ENCODE measurements at places on chromosomes 3 and 15.

GRCh38 chr3:142735462-142735861, 11.6 kb downstream of the TRPC1 start:
- no peak for DNase-seq

DNA sequence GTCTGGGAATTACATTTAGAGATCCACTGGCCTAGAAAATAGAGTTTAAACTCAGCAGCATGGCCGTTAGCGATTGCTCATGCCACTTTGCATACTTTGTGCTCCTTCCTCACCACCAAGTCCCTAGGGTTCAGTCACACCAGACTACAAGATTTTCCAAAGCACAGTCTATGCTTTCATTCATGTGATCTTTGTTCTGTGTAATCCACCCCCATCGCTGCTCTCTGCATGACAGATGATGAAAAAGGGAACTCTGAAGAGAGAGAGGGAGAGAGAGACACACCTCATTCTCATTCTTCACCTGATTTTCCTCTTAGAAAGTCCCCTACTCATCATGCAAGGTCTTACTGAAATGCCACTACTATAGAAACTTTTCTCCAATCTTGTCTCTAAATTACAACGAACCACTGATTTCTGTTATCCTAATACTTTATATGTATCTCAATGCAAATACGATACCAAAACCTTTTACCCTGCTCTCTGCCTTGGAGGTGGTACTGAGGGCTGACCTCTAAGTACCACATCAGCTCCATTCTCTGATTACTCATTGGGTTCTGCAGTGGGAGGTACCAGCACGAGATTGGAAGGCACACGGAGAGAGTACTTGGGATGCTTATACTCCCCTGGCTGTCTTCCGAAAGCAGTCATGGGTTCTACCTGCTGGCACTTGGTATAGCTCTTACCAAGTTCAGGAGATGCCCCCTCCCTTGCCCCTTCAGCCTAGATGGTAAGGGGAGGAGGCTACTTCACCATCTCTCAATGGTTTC, 1.1 kb upstream of the PARP15 start:
- DNase-seq = no peak

DNA sequence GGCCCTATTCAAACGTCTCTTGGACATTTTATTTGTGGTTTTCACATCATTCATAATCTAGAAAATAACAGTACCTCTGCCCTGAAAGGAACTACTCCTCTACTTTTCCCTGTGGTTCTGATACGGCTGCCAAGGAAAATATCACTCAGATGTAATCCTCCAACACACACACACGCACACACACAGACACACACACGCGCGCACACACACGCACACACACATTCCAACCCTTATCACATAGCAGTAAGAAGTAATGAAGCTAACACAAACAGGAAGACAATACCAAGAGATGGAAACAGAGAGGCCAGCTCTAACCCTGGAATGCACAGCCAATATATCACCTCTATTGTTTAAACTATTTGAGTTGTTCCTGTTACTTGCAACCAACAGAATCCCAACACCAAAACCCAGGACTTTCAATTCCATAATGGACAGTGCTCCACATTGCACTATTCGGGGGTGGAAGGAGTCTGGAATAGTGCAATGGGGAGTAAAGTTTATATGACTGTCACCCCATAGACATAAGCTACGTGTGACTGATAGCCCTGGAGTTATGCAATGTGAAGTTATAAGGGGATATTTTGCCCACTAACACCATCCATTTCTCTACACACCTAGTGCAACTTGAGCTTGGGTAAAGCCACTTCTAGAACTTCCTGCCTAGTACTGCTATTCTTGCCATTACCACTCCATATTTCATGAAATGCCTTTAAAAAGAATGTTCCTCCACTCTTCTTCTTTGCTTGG, 71.3 kb upstream of the FNDC3B start:
- no peak for DNase-seq

GRCh38 chr3:126270145-126270811, 86.9 kb downstream of the KLF15 start:
- peak; percentile 78 for DNase-seq

DNA sequence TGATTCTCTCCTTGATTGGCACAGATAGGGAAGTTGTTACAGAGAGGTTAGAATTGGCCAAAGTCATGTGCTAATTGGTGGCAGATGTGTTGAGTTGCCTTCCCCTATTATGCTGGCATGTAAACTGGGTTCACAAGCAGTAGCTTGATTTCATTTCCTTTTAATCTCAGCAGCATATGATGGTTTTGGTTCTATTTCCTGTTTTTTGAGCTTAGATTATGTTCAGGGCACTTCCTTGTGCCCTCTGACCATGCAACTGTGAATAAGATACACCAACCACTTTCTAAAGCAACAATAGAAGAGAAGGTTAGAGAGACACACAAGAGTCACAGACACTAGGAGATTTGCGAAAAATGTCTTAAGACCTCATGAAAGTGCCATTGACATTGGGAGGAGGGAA, 16.5 kb downstream of the HPS3 start:
- peak; percentile 86 for DNase-seq

DNA sequence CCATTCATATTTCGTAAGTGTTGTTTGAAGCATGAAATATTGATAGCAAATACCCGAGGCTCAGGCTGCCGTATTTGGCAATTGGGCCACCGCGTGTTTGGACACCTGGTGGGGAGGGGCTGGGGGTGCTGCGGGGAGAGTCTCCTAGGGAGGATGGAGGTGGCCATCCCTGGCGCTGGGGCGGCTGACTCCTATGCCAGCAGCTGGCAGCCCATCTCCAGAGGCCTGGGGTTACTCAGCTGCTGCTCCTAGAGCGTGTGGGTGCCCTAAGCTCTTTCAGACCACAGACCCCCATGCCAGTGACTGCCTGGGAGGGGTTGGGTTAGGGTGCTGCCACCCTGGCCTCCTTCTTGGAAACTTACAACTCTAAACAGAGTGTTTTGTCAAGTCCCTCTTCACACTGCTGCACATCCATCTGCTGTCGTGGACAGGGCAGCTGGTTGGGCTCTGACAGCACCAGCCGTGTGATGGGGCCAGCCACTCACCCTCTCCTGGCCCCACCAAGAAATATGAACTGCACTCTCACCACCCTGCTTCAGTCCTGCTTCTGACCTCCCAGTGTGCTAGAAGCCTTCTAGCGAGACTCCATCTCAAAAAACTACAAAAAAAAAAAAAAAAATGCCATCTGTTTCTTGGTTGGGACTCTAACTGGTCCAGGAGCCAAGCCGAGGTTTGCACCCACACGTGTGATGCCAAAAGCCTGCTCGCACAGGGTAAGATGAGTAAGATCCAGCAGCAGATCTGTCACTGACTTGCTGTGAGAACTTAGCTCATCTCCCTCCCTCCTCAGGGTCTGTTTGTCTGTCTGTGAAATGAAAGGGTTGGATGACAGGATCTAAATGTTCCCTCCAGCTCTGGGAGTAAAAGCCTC, 156.2 kb downstream of the MEGF11 start:
- no peak for DNase-seq

GRCh38 chr3:140035871-140036270, 100.9 kb downstream of the CLSTN2 start:
- DNase-seq = no peak

- DNase-seq = no peak
Observed at GRCh38 chr3:130839813-130840212, 54.1 kb upstream of the ATP2C1 start.

GRCh38 chr15:86647810-86648440, 568.3 kb downstream of the AGBL1 start:
- DNase-seq = no peak

GRCh38 chr15:98131924-98132323, 171.4 kb downstream of the ARRDC4 start:
- DNase-seq = no peak

GRCh38 chr3:45955017-45955647, 11.9 kb downstream of the CXCR6 start:
- no peak for DNase-seq

Measured in pons (tissue), 1 donor.